Epithelial cell of umbilical artery (primary cell): ENCODE measurements at places on chromosomes 3 and 15. TPM values are rescaled to one million over a fixed set of nuclear protein-coding genes. Genes with fewer than 3 reads are reported as not detected.

Gene NOX5
- not detected in 2 replicates for total RNA-seq

Gene IQGAP1
- 108 and 176 TPM in 2 replicates for total RNA-seq

Gene SCAANT1
- total RNA-seq = not detected in 2 replicates

Gene HIGD2B
- total RNA-seq = not detected in 2 replicates

Gene KLHL40
- not detected in 2 replicates for total RNA-seq

Gene STAC
- total RNA-seq = 0.46 TPM in 1 of 2 replicates, not detected in the other

Gene AADACL2
- not detected in 2 replicates for total RNA-seq

Gene LTK
- under 0.01 TPM in 1 of 2 replicates, not detected in the other for total RNA-seq

Gene LRRC15
- not detected in 2 replicates for total RNA-seq

Gene HGD
- total RNA-seq = 0.32 TPM in 1 of 2 replicates, not detected in the other

Gene RETNLB
- total RNA-seq = not detected in 2 replicates
